ENCODE measurements at places on chromosomes 3 and 15.

- DNase-seq = no peak
Measured at GRCh38 chr3:132963786-132964185, 74.4 kb upstream of the TMEM108 start.

DNA sequence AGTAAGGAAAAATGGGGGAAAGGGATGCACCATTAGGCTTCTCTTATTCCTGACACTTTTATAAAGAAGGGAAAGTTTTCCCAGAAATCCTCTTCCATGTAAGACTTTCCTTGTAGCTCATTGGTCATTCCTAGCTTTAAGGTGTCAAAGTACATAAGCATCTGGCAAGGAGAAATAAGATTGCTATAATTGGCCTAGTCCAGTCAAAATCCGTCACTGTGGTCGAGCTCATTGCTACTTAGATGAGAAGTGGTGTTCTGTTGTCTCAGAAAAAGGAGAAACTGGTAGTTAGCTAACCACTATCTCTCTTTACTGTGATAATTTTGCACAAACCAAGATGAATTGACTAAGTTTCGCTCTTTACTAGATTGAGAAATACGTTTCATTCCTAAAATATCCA lies 370.1 kb downstream of the CNTN4 start:
- no peak for DNase-seq

DNA sequence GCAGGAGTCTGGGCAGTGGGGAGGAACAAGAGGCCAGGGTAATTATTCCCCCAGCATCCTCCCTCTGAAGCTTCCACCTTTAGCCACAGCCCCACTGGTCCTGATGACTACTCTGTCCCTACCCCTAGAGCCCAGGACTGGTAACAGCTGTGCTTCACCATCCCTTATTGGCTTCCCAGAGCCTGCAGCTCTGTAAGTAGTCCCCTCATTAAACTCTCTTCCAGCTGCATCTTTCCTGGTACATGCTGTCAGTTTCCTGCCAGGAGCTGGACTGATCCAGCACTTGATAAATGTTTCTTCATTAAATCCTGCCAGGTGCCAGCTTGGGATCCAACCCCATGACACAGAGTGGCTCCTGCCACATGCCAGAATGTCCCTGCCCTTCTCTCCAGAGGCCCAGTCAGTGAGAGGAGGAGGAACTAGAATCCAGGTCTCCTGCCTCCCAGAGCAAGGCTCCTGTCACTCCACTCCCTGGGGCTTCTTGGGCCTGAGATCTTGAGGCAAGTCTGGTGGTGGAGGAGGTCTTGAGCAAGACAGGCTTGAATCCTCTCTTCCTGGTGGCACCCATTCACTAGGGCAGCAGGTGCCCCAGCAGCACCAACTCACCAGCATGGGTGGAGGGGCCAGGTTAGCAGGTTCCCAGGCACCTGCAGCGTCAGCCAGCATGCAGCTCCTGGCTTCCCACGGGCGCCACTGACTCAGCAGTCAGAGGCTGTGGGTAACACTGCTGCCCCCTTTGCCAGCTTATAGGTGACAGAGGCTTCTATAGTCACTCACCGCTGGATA lies 27.6 kb downstream of the FBXW12 start:
- no peak for DNase-seq

DNA sequence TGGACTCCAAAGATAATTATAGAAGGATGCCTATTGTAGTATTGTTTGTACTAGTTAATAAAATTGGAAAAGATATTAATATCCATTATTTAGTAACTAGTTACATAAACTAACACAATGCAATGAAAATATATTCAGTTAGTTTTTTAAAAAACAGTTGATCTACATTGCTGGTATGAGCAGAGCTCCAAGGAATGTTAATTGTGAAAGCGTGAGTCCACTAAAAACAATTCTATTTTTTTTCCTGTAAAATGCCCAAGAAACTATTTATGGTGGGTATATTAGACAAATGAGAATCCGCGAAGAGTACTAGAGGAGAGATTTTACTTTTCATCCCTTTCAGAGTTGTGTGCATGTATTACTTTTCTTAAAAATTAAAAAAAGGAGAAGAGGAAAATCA lies 104.3 kb downstream of the MCTP2 start:
- DNase-seq = no peak

GRCh38 chr3:37687966-37688365 lies 173.7 kb upstream of the CTDSPL start:
- no peak for DNase-seq

- DNase-seq = no peak
Measured at GRCh38 chr3:168863561-168863960, 767.8 kb upstream of the GOLIM4 start.

DNA sequence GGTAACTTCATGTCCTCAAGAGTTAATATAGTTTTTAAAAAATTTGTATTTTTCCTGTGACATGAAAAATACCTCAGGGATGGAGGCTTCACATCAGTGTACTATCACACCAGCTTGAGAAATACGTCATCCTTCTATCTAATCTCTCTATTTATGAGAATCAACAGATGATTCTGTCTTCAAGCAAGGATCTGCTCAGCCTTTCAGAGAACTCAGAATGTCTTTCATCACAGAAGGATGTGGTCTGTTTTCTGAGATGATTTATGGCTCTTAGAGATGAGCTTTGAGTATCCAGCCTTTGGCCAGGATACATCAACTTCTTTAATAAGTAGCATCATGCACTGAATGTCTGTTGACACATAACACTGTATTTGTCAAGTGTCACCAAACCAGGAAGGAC lies 193.9 kb downstream of the DTWD1 start:
- DNase-seq = no peak

DNA sequence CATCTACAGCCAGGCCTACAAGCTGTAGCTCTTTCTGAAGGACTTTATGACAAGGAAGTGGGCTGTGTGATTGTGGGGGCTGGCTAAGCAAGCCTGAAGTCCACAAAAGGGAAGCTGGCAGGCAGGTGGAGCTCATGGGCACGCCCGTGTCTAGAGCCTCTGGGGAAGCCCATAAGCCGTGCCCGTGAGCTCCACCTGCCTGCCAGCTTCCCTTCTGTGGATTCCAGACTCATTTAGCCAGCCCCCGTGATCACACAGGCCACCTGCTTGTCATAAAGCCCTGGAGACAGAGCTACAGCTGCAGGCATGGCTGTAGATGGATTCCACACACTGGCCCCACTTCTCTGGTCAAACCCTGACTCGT lies 15.2 kb downstream of the EFCC1 start:
- peak; percentile 48 for DNase-seq

- no peak for DNase-seq
Measured at GRCh38 chr3:105349684-105350387, 16.9 kb upstream of the ALCAM start.

DNA sequence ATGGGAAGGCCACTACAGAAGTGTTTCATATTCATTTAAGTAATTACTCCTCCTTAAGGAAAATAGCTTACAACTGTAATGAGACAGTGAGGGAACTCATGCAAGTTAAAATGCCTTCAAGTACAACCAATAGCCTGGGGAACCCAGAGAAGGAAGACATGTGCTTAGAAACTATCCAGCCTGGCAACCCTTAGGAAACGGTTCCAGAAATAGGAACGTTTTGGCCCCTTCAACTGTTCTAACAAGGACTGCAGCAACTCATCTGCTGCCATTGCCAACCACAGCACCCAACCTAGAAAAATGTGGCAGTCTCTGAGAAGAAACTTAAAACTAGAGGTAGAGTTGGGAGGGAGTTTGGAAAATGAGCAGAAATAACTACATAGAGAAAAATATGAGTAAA lies 147.5 kb upstream of the STRIT1 start:
- no peak for DNase-seq

- no peak for DNase-seq
Measured at GRCh38 chr15:43931790-43932435, 105.1 kb downstream of the WDR76 start.

GRCh38 chr15:100495861-100496260 lies 32.9 kb downstream of the CERS3 start:
- no peak for DNase-seq

DNA sequence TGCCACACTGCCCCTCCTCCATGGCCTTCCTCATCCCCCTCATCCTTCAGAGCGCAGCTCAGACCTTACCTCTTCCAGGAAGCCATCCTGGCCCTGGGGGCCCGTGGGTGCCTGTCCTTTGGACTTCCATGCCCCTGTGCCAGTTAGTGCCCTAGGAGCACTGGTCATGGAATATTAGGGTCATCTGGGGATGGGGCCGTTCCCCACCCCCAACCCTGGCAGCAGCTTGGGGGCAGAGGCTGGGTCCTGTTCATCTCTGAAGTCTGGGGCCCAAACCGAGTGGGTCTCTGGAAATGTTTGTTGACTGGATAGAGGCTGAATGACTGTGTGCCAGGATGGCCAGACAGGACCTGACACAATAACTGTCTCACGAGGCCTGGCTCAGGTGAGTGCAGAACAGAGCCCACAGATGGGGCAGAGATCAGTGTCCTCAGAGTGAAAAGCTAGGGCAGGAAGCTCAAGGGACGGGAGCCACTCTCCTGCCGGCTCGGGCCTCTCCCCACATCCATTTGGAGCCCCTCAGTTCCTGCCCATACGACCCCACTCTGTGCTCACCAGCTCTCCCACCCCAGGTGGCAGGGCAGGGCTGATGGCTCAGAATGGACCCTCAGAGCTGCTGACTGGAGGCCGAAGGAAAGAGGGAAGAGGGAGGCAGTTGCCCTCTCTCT lies 62.5 kb downstream of the TLE3 start:
- DNase-seq = no peak

DNA sequence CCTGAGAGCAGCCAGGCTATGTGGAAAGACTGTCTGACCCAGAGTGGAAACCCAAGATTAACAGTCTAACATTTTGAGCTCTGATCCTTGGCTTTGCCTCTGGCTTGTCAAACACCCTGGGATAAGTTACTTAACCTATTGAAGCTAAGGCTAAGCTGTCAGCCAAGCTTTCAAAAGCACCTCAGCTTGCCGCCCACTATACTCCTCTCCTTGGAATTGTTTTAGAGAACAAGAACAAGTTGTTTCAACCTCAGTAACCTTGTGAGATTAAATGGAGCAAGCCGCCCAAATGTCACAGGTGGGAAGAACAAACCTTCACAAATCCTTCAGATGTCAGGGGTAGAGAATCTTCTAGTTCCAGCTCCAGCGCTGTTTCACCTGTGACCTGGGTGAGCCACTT lies 235.1 kb downstream of the RYR3 start:
- no peak for DNase-seq

DNA sequence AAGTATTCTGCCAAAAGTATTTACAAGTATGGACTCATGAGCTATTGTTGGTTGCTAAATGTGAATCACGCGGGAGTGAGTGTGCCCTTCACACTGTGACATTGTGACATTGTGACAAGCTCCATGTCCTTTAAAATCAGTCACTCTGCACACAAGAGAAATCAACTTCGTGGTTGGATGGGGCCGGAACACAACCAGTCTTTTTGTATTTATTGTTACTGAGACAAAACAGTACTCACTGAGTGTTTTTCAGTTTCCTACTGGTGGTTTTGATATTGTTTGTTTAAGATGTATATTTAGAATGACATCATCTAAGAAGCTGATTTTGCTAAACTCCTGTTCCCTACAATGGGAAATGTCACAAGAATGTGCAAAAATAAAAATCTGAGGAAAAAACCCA lies 30.3 kb downstream of the SYNM start:
- no peak for DNase-seq

DNA sequence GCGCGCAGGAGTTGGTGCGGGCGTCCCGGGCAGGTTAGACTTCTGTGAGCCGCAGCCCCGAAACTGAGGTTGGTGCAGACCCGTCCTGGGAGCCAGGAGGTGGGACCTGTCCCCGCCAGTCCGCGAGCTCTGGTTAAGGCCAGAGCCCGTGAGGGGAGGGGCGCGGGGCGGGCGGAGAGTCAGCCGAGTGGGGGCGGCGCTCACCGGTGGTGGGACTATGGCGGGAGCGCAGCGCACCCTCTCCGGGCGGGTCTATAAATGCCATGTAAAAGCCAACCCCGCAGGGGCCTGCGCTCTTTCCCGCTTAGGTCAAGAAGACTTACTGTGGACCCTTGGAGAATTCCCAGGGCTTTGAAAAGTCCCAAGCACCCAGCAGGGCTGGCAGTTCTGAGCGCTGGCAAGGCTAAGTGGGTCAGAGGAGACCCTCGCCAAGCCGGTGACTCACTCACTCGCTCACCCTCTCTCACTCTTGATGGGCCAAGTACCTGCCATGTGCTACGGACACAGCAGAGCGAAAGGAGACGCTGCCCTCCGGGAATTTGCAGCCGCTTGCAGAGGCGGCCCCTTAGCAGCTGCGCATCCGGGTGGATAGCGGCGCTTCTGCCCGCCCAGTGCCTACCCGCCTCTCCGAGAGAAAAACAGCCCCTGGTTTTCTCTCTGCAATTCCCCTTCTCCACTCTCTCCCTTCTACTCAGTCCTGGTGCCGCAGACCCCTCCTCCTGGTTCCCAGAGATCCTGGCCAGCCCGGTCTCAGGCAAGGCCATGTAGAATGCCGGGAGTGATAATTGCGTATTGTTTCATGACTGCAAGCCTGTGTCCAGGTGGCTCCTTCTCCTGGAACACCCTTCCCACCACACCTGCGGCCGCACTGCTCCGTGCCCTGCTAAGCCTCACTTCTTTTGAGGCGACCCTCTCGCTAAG lies at the start of gene ALDH1L1:
TSS of gene ALDH1L1 (minus strand) at position 110 of the 921 bp plus-strand sequence. CDS start 19,607 bp downstream, outside the sequence.
- DNase-seq = no peak

- no peak for DNase-seq
Measured at GRCh38 chr3:41682996-41683395, 278.9 kb downstream of the ULK4 start.

- no peak for DNase-seq
Measured at GRCh38 chr3:175310046-175310445, 450.9 kb downstream of the NAALADL2 start.

DNA sequence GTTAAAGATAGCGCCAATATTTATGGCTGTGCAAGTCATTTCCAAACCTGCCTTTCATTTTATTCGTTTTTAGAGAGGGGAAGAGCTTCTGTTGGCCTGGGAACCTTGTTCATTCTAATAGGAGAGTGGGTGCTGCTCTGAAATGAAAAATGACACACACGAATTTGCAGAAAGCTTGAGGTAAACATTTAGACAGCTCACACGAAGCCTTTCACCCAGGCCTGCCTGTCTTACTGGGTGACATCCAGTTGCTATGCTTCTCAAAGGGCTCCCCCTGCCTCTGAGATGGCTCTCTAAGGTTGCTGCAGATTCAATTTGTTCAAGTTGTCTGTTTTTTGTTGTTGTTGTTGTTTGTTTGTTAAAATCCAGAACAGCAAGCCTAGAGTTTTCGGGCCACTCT lies 18.2 kb downstream of the PEX5L start:
- no peak for DNase-seq
